OCI-LY7 (cell line): ENCODE measurements at places on chromosomes 11 and 22.

- no peak for DNase-seq
Measured at GRCh38 chr11:112999520-112999919, 38.3 kb downstream of the NCAM1 start.

- peak; percentile 72 for DNase-seq
Measured at GRCh38 chr11:112050721-112051120, 23.1 kb downstream of the PIH1D2 start.

DNA sequence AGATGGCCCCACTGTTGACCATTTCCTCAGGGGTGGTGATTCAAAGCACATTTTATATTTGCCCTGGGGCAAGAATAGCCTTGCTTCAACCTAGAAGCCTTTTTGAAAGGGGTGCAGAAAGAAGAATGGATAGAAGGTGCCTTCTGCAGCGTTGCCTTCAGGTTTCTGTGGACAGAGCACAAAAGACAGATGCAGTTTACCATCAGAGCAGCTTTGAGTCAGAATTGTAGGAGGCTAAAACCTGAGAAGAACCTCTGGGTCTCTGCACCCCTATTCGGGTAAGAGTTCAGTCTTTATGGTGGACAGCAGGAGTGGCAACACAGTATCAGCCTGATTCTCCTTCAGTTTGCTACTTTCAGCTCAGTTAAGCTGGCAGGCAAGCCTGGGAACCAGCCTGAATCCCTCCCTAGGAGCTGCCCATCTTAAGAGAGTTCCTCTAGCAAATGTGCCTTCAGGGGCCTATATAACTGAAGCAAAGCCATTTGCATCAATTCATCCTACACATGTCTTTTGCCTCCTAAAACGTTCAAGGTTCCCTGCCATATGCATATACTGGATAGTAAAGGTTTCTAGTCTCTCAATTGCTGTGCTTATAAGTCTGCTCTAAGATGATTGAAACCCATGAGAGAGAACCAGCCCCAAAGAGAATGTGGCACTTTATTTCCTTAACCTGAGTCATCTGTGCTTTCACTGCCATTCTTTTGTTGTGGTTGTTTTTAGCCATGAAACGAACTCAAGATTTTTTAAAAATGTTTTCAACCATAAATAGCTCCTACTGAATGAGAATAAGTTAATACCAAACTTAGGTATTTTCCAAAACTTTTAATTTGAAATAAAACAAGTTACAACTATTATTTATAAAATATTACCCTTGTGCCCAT, 123.0 kb downstream of the TRIM44 start:
- DNase-seq: no peak

DNA sequence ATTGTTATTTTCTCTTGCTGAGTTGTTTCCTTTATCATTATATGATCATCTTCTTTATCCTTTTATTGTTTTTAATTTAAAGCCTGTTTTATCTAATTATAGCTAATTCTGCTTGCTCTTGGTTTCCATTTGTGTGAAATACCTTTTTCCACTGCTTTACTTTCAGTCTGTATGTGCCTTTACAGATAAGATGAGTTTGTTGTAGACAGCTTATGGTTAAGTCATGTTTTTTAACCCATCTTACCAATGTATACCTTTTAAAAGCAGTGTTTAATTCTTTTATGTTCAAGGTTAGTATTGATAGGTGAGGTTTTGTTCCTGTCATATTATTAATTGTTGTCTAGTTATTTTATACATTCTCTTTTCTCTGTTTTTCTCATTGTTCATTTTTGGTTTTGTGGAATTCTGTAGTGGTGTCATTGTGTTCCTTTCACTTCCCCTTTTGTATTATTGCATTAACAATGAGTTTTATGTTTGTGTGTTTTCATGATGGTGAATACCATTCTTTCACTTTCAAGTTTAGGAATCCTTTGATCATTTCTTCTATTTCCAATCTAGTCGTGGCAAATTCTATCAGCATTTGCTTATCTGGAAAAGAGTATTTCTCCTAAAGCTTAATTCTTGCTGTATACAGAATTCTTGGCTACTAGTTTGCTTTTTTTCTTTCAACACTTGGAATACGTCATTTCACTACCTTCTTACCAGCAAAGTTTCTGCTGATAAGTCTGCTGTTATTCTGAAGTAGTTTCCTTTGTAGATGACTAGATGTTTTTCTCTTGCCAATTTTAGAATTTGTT, 21.8 kb downstream of the OR5AN1 start:
- no peak for DNase-seq

GRCh38 chr11:119912229-119912628, 183.2 kb upstream of the NECTIN1 start:
- DNase-seq: no peak

GRCh38 chr11:9772218-9772617, 108.3 kb downstream of the SWAP70 start:
- DNase-seq: no peak

DNA sequence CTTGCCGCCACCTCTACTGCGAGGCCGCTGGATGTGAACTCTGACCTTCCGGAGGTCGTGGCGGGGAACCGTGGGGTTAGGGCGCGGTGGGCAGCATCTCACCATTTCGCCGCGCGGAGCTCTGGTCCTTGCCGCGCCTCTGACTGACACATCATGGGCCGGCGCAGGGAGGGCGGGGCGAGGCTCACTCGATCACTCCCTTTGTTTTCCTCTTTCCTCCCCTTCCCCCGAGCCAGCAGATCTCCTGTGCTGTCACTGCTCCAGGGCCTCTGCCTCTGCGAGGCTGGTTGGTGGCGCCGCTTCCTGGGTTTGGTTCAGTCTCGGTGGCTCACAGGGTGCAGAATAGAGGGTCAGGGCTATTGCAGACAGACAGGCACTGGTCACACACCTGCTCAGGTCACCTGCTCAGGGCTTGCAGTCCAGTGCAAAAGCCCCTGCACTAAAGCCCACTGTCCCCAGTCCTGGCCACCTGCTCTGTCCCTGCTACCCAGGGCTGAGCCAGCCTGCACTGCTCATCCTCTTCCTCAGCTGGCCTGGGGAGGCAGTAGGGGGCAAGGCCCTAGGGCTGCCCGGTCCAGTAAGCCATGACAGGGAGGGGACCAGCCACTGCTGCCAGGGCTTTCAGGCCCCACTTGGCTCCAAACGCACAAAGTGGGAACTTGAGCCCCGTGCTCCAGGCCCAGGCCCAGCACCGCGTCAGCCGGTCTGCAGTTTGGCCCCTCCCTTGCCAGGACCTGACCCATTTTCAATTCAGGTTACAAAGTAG, 36.2 kb downstream of the PISD start:
- no peak for DNase-seq

GRCh38 chr11:63920126-63920938, 3.4 kb upstream of the RCOR2 start:
- DNase-seq: no peak

- DNase-seq: no peak
Measured at GRCh38 chr11:30023074-30023473, 6.2 kb upstream of the KCNA4 start.

DNA sequence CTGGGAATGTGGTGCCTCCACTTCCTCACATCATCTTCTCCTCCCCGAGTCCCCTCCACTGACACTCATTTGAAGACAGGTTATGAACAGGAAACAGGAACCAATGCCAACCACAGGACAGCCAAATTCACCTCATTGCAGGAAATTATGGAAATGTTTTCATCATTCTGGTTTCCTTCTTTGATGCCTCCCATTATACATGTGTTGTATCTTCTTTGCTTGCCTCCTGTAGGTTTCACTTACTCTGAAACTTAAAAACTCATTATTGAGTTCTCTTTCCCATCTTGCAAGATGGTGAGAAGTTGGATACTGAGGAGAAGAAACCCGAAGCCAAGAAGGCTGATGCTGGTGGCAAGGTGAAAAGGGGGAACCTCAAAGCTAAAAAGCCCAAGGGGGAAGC, 108.5 kb downstream of the PHF21B start:
- DNase-seq: peak; percentile 8

- peak; percentile 10 for DNase-seq
Measured at GRCh38 chr22:40094485-40094884, 83.2 kb upstream of the TNRC6B start.

DNA sequence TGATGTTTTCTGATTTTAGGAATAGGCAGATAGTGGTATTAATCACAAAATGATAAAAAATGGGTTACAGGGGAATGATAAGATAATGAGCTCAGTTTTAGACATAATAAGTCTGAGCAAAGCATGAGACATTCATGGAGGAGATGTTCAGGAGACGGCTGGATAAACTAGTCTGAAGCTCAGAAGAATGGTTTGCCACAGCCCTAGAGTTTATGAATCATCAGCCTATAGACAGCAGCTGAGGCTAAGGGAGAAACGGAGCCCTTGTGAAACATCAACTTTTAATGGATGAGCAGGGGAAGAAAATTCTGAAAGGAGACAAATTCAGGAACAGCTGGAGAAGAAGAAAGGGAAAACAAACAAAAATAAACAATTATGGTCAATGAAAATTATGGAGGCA, 87.2 kb downstream of the RELT start:
- no peak for DNase-seq

DNA sequence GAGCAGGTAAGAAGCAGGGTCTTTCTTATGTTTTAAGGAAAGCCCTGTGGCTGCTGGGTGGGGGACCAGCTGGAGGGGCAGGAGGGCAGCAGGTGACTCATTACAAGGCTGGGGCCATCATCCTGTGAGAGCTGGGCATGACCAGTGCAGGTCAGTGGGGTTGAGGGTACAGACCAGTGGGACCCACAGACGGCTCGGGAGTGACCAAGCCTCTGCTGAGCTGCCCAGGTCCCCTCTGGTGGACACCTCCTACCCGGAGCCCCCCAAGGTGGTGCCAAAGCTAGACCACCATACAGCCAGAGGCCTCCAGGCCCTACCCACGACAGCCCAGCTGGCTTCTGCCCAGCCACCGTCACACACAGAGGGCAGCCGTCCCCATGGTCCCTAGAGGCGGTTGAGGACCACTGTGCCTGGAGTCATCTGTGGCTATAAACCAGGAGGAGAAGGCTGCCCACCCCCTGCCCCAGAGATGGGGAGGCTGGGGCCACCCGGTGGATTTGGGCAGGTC, 670 bp downstream of the MYEOV start:
- DNase-seq: no peak

- no peak for DNase-seq
Measured at GRCh38 chr11:102914238-102915043, 39.7 kb upstream of the MMP12 start.

- no peak for DNase-seq
Measured at GRCh38 chr11:66882561-66883015, 25.7 kb downstream of the LRFN4 start.

DNA sequence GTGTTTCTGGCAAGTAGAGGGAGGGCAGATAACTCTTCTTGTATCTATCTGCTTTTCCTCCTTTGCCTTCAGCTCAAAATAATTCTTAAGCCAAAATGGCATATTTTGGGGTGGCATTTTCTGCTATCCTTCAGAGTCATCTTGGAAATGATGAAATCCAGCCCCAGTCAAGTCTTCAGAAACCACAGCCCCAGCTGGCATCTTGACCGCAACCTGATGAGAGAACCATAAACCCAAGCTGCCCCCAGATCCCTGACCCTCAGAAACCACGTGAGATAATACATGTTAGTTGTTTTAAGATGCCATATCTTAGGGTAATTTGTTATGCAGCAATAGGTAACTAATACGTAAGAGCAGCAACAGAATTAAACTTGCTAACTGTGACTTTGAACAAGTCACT, 15.1 kb upstream of the PAMR1 start:
- no peak for DNase-seq

DNA sequence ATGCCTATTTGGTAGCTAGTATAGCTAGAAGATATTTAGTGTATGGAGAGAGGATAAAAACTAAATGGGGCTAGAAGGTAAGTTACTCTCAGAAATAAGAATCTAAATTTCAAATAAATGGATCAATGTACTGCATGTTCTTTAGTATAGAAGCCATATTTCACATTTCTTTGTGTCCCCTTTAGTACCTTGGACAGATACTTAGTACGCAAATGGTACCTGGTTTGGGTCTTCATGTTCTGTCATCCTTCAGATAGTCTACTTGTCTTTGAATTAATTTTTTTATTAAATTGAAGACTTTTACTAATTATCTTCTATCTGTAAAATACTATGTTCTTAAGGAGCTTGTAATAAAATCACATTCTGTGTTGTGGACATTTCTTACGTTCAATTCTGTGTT, 26.3 kb upstream of the RBMXL2 start:
- DNase-seq: no peak

- DNase-seq: no peak
Measured at GRCh38 chr11:47187723-47188122, 1.5 kb upstream of the PACSIN3 start.

DNA sequence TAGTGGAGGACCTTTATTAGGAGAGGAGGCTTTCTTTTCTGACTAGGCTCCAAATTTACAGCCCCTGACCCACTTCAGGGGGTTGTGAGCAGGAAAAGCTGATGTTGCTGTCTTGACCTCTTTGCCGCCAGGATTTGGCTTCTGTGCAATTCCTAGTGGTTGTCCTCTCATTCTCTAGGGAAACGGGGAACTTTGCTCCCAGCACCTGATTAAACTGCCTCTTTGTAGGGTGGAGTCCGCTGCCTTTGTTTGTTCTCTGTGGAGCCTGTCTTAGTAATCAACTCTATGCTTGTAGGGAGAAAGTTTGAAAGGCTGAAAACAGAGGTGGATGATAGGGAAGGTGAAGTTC, 16.3 kb downstream of the CTNND1 start:
- DNase-seq: no peak

DNA sequence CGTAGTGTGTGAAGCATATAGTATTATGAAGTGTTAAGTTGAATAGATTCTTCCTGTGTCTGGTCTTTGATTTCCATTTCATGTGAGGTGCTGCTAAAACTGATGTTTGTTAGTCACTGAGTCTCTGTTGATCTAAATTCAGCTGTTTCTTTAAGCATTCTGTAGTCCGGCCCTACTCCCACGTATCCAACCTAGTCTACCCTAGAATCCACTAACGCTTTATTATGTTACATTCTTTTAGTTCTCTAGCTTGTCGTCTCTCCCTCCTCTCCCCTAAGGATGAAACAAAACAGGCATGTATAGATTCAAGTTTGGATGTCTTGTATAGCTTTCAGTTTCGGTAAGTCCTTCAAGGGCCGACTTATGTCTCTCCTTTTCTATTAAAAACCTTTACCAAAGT, 4.1 kb downstream of the WEE1 start:
- peak; percentile 46 for DNase-seq

DNA sequence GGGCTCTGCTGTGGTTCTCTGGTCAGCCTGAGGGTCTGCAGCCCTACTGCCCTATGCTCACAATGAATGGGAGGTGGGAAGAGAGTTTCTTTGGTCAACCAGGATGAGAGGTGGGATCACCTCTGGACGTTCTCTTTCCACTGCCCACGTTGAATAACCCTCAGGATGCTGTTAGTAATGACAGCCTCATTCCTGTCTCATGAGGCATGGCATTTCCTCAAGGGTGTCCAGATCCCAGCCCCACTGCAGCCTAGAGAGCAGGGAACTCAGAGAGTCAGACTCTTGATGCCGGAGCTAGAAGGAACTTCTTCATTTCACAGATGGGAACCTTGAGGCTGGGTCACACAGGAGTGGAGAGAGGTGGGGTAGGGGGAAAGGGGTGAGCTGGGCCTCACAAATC, 196.0 kb downstream of the CEP164 start:
- DNase-seq: no peak

- no peak for DNase-seq
Measured at GRCh38 chr11:103483996-103484395, 374.8 kb downstream of the DYNC2H1 start.
